ENCODE measurements at places on chromosomes 3 and 15.

DNA sequence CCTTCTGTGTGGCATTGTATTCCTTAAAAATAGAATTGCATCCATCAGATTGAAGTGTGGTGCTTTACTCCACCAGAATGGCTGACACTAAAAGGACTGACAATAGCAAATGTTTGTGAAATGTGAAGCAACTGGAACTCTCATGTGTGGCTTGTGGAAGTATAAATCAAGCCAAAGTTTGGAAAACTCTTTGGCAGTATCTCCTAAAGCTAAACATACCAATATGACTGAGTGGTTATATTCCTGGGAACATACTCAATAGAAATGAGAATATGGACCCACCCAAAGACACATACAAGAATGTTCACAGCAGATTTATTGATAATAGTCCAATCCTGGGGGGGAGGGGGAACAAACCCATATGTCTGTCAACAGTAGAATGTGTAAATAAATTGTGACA, 87.1 kb downstream of the RARB start:
- no peak for DNase-seq

GRCh38 chr15:54789376-54789775, 407.4 kb downstream of the RSL24D1 start:
- no peak for DNase-seq

DNA sequence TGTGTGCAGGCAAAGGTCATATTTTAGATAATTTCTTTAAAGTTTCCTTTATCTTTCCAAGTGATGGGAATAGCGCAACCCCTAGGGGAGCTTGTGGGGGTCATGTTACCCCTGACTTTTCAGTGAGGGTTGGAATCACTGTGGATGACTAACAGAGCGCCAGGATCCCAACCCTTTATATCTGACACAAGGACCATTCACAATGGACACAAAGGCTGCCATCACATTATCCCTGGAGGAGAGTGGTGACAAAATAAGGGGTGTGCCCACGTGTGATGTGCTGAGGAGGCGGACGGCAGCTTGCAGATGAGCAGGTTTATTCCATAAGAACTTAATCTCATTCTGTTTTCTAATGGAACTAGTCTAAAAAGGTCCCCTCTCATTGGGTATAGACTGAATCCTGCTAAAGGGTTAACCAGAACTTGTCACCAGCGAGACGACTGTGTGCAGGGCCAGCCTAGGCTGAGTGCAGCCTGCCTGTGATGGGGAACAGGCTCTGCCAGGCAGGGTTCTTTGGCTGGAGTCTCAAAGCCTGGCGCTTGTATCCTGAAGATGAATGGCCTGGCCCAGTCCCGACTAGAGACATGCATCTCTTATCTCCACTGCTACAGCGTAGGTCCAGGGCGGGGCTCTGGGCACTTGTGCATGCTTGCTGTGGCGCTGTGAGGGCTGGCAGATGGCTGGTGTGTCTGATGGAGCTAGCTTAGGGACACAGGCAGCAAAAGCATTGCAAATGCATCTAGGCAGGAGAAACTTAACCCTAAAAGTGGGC, 50.2 kb downstream of the CHDH start:
- DNase-seq = no peak

DNA sequence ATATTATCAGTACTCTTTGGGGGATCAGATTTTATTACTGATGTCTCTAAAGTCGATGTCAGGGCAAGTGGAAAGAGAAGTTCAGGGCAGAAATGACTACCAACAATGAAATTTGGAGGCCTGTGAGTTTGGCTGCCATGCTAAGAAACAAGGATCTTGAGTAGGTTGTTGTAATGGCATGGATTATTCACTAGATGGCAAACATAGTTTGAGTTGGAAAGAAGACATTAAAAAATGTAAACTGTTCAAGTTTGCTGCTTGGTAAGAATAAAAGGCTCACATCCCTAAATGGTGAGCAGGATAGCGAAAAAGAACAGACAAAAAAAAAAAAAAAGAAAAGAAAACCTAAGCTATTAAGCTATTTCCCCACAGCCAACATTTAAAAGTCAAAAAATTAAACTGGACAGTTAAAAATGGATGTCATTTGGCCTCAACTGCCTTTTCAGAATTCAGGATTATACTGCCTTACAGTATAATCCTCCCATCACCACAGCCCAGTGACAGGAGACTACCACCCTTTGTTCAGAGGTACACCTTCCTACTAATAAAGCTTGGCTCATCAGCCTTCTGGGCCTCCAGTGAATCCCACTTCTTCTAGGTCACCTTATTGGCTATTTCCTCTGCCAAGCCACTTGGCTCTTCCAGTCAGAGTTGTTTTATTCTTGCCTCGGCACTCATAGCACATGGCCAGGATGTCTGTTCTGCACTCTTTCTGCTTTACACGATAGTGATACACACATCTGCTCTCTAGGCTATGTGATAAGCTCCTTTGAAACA, 163.7 kb downstream of the PLD1 start:
- DNase-seq = no peak

DNA sequence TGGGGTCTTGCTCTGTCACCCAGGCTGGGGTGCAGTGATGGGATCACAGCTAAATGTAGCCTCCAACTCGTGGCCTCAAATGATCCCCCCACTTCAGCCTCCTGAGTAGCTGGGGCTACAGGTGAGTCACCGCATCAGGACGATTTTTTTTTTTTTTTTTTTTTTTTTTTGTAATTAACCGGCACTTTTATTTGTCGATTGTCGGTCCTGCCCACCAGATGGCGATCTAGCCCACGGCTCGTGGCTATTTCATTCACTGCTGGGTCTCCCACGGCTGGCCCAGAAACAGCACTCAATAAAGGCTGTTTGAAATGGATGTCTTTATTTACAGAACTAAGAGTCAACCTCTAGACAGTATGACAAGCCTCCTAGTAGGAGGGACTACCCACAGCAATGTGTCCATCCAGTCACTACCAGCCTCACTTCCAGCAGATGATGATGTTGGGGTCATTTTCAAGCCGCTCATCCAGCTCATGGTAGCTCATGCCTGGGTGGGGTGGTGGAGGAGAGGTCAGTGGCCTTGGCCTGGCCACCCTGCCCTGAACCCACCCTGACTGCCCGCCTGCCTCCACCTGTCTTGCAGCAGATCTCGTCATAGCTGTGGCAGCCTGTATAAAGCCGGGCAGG, 1.8 kb upstream of the ZMYND10 start:
- peak; percentile 64 for DNase-seq

DNA sequence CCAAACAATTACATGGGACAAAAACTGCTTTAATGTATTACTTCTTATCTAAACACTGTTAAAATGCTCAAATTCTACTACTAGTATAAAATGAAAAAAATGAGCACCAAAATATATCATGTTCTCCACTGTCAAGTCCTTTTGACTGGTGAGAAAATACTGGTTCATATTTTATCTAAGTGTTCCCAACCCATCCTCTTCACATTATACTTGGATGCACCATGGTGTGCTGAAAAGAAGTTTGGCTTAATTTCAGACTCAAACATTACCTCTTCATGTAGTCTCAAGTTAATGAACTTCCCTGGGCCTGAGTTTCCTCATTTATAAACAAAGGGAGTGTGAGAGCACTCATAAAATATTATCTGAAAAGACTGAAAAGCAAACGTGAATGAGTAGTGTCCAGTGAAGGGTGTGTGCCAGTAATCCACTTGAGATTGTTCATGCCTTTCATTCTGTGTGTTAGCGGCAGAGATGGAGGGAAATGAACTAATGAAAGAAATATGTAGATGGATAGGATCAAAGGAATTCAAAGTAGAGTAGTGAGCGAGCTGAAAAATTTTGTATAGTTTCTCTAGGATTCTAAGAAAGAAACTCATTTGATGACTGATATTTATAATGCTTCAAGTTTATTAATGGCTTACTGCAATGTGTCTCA, 263.2 kb downstream of the NLGN1 start:
- no peak for DNase-seq

GRCh38 chr3:119849126-119849525, 67.2 kb downstream of the NR1I2 start:
- no peak for DNase-seq

- peak; percentile 10 for DNase-seq
These were observed 768 bp downstream of the UBXN7 start for GRCh38 chr3:196431181-196432136.

- no peak for DNase-seq
These were observed 31.4 kb downstream of the DIPK2A start for GRCh38 chr3:144003051-144003450.

DNA sequence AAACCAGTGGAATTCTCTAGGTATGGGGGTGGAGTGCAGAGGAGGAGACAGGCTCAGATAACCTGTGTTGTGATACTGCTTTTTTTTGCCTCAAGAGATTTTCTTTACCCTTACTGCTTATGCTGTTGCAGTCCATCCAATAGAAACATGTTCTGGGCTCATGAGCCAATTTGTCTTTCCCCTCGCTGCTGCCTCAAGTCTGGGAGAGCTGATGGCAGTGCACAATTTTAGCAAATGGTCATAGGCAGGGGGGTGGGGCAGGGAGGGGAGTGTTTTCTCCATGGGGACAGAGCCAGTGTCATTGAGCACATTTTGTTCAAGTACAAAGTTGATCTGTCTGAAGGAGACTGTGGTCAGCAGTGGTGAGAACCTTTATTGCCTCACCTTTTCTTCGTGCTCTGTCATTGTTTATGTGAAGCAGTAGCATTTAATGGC, 134.9 kb downstream of the MBNL1 start:
- DNase-seq = no peak

- no peak for DNase-seq
These were observed 3.7 kb downstream of the DLL4 start for GRCh38 chr15:40932649-40933516.

DNA sequence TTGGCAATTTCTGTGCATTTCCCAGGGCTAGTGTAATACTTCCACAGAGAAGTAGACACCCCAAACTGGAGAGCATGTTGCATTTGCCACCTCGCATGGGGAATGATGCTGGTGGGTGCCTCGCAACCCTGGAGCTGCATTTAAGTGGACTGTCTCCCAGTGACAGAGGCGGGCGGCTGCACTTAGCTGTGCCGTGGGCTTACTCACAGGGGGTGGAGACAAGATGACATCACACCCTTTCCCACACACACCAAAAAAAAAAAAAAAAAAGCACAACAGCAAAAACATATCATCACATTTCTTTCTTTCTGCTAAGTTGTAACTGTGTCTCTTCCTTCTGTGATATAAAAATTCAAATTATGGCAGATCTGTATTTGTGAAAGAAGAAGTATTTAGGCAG, at the start of gene ABI3BP:
TSS of gene ABI3BP (minus strand) at position 113 of the 400 bp plus-strand sequence. CDS start at position 76, 37 bp downstream.
- no peak for DNase-seq

DNA sequence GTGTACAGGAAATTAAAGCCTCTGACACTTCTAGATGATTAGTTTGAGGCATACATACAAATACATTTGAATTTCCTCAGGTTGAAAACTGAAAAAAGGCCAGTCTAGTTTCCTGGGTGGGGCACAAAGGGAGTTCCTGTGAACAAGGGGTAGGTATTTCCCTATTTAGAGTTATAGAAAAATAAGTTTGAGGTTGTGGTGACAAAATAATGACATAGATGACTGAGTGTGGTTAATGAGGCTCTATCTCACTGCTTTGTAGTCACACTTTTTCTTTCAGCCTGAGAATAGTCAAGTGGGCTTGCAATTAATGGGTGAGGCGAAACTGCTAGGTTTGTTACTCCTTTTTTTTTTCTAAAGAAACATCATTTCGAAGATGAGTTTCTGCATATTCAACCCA, 4.3 kb downstream of the SLCO3A1 start:
- no peak for DNase-seq

DNA sequence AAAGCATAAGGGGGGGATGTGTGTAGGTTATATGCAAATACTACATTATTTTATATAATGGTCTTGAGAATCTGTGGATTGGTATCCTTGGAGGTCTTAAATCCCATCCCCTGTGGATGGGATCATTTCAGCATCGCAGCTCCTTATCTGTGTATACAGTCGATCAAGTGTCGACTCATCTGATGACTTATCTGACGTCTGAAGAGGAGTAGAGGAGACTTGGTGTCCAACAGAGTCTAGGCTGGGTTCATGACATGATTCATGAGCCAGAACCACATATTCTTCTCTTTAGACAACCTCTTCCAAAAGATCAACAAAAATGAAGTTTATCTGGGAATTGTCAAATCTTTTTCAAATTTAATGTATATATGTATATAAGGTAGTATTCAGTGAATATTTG, 220.7 kb downstream of the NR2F2 start:
- DNase-seq = no peak

DNA sequence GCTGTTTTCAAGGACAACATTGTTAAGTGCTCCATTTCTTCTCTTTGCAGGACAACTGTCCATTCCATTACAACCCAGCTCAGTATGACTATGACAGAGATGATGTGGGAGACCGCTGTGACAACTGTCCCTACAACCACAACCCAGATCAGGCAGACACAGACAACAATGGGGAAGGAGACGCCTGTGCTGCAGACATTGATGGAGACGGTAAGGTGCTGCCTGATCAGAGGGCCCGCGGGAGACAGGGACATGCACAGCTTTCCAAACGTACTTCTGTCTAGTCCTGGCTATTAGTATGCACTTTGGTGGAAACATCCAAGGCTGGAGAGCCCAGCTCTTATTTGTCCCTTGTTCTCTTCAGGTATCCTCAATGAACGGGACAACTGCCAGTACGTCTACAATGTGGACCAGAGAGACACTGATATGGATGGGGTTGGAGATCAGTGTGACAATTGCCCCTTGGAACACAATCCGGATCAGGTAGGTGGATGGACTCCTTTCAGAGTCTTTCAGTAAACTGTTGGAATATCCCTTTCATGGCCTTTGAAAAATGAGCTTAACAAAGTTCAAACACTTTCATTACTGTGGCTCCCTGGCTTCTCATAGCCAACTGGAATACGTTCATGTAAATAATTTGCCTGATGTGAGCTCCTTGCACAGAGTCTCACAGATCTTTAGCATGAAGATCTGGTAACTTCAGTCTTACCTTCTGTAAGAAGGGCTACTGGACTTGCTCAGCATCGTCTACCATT, 10.4 kb downstream of the THBS1 start:
- no peak for DNase-seq

DNA sequence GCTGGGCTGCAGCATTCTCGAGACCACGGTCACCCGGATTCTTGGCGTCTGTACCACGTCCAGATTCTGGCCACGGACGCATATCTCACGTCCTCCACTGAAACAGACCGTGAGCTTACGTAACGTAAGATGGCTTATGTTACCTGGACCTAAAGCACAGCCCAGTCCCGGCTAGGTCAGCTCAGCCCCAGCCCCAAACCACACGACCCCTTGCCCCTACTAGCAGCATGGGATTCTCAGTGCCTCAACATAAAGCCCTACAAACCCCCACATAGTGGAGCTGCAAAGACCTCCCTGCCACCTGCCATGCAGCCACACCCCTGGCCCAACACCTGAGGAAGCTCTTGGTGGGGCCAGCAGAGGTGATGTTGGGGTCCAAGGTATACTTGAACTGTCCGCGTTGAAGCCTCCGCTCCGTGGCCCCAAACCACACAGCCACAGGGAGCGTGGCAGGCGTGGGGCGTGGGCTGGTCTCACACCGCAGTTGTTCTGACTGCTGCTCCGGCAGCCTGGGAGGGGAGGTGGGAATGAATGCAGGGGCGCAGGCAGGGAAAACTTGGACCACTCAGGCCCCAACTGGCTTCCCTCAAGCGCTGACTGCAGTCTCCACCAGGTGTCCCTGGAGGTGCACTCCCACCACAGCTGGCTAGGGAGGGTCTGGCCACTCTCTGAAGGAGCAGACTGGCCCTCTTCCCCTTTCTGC, 14.5 kb downstream of the PLXNB1 start:
- DNase-seq = no peak

All from stimulated activated CD4-positive, alpha-beta T cell treated with anti-CD3 and anti-CD28 coated beads, Interleukin-2, amount 100 ng/mL, for 48 hours (primary cell).